ENCODE measurements at places on chromosomes 7 and 10.

- DNase-seq: no peak
Measured at GRCh38 chr10:76350583-76350982, 919.2 kb downstream of the LRMDA start.

- no peak for DNase-seq
Measured at GRCh38 chr7:33710608-33711007, 194.7 kb upstream of the BMPER start.

DNA sequence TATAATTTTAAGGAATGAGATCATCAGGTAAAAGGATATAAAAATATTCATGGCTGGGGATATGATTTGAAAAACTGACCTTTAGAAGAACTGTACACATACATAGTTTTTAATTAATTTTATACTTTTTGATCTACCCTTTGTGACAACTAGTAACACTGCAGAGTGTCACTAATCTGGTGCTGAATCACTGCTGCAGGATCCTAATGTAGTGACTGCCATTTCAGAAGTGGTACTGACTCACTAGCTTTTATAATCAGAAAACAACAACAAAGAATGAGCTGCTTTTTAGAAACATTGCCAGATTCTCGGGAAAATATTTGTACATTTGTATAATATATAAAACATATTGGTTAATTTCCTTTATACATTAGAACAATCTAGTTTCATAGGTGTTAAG is 110.4 kb downstream of the HIPK2 start:
- no peak for DNase-seq

DNA sequence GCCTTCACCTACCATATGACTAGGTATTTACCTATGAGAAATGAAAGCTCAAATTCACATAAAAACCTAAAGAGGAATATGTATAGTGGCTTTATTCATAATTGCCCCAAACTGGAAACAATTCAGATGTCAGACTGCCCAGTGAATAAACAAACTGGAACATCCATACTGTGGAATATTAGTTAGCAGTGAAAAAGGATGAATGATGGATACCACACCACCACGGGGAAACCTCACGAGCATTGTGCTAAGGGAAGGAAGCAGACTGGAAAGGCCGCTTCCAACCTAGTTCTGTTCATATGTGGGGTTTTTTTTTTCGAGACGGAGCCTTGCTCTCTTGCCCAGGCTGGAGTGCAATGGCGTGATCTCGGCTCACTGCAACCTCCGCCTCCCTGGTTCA is 16.8 kb downstream of the GTF2IRD1 start:
- DNase-seq: no peak

- no peak for DNase-seq
Measured at GRCh38 chr10:11154849-11155498, 137.3 kb downstream of the CELF2 start.

- no peak for DNase-seq
Measured at GRCh38 chr7:47087866-47088265, 494.0 kb downstream of the TNS3 start.

DNA sequence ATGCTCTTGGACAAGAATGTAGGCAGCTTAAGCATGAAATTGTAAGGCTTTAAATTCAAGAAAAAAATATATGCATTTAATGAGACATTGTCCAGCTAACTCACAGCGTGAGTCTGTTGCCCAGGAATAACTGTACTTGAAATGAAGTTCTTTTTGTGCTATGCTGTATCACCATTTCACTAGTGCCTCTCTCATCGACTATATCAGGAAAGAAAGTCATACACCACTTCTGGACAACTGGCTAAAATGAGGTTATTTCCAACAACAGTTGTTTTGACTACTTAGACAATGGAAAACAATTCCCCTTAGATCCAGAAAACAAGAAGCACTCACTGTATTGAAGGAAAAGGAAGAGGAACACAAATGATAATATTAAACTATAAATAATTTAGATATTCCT is 251.8 kb downstream of the CRPPA start:
- DNase-seq: no peak

GRCh38 chr10:47414752-47415519 is 30.8 kb upstream of the ZNF488 start:
- DNase-seq: no peak

DNA sequence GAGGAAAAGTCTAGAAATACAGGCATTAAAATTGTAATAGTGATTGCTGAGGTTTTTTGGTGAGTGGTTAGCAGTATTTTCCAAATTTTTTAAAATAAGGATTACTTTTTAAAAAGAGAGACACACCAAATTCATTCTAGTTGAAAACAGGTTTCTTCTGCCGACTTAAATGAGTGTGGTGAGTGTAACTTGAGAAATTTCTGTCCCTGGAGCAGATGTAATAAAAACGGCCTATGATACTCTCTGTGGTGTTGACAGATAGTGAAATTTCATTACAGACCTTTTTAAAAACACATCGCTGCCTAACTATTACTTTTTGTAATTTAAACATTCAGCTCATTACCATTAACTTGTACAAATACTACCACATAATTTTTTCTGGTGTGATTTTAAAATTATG is 90.1 kb downstream of the CYP51A1 start:
- no peak for DNase-seq

DNA sequence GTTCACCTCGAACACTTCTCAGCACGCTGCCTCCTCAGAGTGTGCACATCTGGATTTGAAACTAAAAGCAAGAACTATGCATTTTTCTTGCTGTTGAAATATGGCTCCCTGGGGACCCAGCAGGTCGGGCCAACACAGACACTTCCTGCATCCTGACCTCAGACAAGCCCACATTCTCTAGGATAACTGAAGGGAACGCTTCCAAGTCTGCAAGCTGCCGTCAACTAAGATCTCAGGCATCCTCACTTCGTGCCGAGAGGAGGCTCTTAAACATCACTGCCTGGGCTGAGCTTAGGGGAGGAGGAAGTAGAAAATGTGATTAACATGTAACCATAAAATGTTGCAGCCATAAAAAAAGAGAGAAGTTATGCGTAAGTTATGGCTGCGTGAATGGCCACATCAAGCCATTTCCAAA is 65.5 kb downstream of the PYROXD2 start:
- no peak for DNase-seq

DNA sequence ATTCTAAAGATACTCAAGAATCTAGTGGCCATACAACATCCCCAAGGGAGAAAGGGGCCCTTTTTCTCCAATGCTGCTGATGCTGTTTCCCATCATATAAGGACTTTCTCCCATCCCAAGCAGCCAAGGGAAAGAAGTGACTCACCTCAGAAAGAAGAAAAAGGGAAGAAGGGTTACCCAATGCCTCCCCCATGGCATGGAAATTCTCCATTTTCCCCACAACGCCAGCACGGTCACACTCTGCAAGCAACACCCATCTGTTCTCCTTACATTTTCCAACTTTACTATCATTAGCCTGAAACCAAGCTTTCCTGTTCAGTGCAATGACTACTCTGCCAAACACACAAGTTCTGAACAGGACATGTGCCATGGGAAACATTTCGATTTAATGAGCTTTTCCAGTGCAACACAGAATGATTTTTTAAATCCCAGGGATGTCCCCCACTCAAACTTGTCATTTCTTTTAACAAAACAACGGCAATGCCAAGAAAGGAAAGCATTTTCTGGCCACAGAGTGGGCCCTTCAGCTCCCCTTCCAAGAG is 67.9 kb downstream of the PTPRN2 start:
- DNase-seq: no peak

- DNase-seq: no peak
Measured at GRCh38 chr7:116348346-116348745, 138.0 kb downstream of the TES start.

- no peak for DNase-seq
Measured at GRCh38 chr7:155832581-155832981, 20.3 kb upstream of the SHH start.

Measured in Peyer's patch (tissue), 4 donors.